ENCODE measurements at places on chromosomes 7 and 10.

DNA sequence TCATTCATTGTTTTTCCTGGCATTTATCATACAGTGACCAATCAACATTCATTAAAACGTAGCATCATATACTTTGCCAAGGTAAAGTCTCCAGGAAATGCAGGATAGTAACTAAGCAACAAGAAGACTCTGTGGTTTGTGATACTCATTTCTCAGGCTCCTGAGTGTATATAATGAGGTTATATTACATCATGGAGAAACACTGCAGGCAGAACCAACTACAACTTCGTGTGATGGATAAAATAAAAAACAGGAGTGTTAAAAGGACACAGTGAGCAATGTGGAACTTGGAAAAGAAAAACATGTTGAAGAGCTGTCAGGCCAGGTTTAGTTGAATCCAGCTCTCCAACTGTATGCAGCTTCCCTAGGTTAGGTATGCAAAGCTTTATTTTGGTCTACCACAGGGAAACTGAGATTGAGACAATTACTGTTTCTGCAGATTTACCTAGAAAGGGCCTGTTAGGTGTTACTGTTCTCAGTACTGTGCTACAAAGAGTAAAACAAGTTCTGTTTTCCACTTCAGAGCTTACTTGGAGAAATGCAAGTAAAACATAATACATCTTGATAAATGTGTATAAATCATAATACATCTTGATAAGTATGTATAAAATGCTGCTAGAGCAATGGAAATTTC, 7.8 kb upstream of the CCNY start:
- DNase-seq, result no peak

GRCh38 chr10:74813381-74814259, 12.8 kb upstream of the KAT6B start:
- no peak for DNase-seq

GRCh38 chr10:45470098-45471012, 96.3 kb downstream of the ALOX5 start:
- no peak for DNase-seq

DNA sequence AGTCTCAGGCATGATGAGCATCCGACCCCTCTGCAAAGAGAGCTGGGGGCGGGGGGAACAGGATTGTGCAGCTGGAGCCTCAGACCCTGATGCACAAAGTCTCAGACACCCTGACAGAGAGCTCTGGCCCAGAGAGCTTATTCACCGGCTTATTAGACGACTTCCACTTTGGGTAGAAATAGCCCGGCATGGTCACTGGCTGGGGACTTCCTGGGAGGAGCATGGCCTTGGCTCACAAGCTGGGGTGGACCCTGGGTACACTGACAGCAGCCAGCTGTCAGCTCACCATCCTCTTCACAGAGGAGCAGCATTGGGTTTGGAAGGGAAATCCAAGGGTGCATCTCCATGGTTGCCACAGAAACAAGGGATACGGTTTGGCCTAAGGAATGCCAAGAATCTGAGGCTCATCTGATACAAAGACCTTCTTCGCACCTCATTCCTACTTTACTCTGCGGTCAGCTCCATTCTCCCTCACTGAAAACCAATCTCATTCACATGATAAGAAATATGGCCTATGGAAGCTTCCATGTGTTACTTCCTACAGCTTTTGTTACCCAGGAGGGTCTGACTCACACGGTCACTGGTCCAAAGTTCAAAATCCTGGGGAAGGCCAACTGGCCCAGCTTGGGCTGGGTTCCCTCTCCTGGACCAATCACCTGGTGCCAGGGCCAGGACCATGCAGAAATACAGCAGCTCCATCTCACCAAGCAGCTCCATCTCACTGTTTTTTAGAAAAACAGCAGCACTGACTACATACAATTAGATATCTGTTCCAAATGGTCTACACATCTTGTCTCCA, 25.1 kb downstream of the ZNF467 start:
- DNase-seq, result no peak

DNA sequence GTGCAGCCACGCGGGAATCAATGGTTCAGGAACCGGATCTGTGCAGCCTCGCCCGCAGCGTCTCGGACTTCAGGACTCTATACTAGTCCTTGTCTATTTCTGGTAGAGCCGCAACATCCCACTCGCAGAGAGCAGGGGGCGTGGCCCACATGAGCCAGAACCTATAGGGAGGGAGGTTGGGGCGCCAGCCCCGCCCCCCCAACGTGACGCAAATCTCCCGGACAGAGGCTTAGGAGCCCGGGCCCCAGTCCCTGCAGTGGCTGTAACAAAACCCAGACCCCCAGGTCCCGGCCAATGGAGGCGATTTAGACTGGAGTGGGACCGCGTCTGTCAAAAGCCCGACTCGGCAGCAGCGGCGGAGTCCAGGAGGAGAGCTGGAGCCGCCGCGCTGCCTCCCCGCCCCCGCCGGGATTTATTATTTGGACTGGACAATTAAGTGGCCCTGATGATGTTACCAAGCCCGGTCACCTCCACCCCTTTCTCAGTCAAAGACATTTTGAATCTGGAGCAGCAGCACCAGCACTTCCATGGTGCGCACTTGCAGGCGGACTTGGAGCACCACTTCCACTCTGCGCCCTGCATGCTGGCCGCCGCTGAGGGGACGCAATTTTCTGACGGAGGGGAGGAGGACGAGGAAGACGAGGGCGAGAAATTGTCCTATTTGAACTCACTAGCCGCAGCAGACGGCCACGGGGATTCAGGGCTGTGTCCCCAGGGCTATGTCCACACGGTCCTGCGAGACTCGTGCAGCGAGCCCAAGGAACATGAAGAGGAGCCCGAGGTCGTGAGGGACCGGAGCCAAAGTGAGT, at the start of gene NKX2-3:
TSS of gene NKX2-3 (plus strand) at position 256 of the 809 bp plus-strand sequence. CDS start at position 446, 190 bp downstream.
- peak; percentile 75 for DNase-seq

DNA sequence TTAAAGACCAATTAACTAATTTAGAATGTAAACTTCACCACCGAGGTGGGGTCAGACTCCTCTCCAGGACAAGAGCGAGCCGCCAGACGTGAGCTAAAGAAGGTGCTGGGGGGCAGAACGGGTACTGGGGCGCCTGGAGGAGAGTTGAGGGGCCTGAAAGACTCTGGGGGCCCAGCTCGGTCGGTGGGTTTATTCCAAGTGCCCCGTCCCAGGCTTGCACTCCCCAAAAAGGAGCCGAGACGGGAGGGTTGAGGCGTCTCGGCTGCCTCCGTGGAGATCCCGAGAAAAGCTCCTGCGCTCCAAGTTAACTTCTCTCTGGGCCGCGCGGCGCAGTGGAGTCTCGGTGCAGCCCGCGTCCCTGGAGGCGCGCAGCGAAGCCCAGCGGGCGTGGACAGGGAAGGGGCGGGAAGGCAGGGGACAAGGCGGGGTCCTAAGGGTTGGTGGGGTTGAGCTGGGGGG, 553.3 kb downstream of the TFEC start:
- peak; percentile 37 for DNase-seq

- no peak for DNase-seq
Measured at GRCh38 chr7:157090485-157091165, 48.1 kb upstream of the UBE3C start.

DNA sequence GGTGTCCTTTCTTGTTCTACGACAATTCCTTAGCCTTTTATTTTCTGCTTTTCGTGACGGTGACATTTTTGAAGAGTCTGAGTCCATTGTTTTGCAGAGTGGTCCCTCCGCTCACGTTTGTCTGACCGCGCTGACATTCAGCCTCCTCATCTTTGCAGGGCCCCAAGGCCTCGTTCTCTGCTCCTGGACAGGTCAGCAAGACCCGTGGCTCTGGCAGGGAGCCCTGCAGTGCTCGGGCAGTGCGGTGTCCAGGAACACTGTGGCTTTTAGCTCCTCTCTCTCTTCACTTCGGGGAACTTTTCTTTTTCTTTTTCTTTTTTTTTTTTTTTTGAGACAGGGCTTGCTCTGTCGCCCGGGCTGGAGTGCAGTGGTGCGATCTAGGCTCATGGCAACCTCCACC, 142.5 kb downstream of the DNAJB6 start:
- no peak for DNase-seq

DNA sequence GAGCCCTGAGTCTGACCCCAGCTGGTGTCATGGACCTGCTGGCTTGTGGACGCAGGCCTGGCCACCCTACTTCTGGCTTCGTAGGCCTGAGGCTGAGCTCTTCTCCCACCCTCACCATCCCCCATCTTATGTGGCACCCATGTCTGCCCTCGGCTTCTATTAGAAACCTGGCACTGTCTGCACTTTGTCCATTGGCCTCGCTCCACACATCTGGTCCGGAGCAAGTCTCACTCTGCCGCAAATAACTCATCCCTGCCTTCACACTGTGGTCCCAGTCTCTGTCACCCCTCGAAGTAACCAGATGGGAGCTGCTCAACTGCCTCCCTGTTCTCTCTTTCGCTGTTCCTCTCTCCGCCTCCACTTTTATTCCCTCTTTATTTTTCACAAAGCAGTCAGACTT, 78.6 kb downstream of the TRRAP start:
- peak; percentile 41 for DNase-seq

GRCh38 chr7:159280008-159280407, 135.3 kb upstream of the VIPR2 start:
- no peak for DNase-seq

GRCh38 chr10:26528715-26529393, 90.7 kb downstream of the APBB1IP start:
- no peak for DNase-seq

GRCh38 chr10:132562177-132562915, 24.8 kb downstream of the INPP5A start:
- DNase-seq, result no peak

DNA sequence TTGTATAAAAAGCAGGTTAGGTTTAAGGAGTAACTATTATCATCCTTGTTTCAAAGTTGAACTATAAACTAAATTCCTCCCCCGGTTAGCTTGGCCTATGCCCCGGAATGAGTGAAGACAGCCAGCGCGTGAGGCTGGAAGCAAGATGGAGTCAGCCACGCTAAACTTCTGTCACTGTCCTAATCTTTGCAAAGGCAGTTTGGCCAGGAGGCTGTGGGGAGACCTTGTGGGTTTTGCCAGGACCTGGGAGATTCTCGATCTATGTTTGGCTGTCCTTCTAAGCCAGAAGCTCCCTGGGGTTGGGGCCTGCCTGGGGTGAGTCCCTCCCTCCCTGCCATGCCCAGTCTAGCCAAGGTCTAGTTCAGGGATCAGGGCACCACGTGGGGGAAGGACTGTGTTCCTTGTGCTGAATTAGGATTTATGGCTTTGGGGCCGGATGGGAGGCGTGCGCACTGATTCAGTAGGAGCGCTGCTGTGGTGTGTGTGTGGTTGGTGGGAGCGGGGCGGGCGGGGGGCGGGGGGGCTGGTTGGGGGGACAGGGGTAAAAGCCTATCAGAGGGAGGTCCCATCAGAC, 871 bp upstream of the GTF2IRD1 start:
- peak; percentile 33 for DNase-seq

DNA sequence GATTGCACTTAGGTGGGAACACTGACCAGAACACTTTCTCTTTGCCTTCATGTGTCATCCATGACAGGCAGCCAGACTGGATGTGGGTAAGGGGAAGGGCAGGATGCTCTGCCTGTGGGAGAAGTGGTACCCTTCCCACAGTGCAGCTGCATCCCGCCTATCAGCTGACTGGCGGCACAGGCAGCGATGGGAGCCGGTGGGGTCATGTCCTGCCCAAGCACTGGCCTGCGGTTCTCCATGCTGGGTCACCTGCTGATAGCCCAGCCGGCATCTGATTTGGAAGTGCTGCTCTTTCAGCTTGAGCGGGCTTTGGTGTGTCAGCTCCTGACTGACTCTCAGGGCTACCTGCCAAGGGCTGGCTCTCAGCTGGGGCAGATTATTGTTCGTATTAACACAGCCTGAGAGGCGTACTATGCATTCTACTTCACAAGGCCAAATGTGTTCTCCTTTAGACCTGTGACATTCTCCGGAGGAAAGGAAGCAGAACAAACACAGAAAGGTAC, 105.2 kb upstream of the PDLIM1 start:
- DNase-seq, result peak; percentile 85

- DNase-seq, result peak; percentile 71
Measured at GRCh38 chr10:70461397-70462348, 16.9 kb upstream of the PALD1 start.

DNA sequence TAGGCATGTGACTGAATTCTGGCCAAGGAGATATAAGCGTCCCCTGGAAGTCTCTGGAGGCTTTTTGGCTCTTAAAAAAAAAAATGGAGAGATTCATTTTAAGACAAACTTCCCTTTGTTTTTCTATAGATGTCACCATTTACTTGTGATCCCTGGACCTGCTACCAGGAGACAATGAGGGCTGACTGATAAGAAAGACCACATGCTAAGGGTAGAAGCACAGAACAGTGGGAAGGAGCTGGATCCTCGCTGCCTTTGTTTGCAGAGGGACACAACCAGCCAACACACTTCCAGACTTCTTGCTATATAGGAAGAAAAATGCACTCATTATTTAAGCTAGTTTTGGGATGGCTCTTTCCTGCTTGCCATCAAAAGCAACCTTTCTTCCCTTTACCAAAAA, 172.2 kb downstream of the GRM8 start:
- no peak for DNase-seq

DNA sequence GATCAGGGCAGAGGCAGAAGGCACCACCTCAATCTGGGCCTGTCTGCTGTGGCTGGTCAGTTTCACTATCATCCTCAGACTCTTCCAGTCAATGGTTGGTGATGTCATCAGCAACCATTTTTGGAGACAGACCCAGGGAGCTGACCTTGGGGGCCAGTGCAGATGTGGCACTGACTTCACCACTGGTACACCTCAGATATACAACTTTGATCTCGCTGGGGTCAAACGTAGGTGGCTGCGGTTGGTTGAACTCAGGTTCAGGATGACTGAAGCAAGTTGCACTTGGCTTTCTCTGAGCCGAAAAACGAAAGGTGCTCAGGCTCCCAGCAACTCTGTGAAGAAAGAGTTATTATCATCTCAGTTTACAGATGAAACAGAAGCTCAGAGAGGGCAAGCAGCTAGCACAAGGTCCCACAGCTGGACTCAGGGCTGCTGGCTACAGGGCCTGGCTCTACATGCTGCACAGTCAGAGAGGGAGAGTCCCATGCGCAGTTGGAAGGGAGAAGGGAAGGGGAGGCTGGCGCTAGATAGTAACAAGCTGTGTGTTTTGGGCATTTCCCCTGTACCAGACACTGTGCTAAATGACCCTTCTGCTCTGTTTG, 27.2 kb downstream of the ANKRD16 start:
- no peak for DNase-seq

GRCh38 chr7:426510-426909, 93.1 kb downstream of the PDGFA start:
- DNase-seq, result peak; percentile 8

GRCh38 chr7:73921623-73922528, 60.9 kb downstream of the TMEM270 start:
- no peak for DNase-seq

- no peak for DNase-seq
Measured at GRCh38 chr7:158550886-158551452, 36.7 kb downstream of the PTPRN2 start.

DNA sequence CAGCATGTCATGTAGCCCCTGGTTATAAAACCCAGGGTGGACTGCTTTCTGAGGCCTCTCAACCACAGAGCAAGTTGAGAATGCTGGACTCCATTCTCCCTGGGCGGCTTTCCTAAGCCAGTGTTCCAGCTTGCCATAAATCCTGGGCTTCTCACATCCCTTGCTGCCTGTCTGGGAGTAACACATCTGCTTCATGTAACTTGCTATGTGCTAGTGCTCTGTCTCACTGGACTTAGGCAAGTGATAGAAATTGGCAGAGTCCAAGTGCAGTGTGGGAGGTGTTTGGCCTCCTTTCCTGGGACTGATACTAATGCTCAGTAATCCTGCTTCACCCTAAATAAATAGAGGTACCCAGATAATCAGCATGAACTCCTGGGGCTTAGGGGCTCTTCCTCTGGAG, 277.1 kb upstream of the POM121L12 start:
- peak; percentile 29 for DNase-seq

GRCh38 chr10:29022513-29022912, 266.4 kb upstream of the LYZL1 start:
- DNase-seq, result no peak

GRCh38 chr10:91604553-91605534, 28.0 kb downstream of the PPP1R3C start:
- DNase-seq, result no peak
